Skin of body (tissue), 3 donors: ENCODE measurements at places on chromosomes 13 and 19. TPM values are rescaled to one million over a fixed set of nuclear protein-coding genes. Genes with fewer than 3 reads are reported as not detected.
A peak's percentile ranks its signal among the peaks of the same experiment; 100 is the strongest.

PVR gene
- 18.8 TPM for total RNA-seq

GRCh38 chr19:38679839-38680238, 32.4 kb downstream of the ACTN4 start:
- DNase-seq: no peak

- DNase-seq: no peak
These were observed 9.4 kb downstream of the IFNL2 start for GRCh38 chr19:39277598-39277997.

GRCh38 chr19:37353968-37354367, 16.9 kb upstream of the ZNF527 start:
- no peak for DNase-seq

- DNase-seq: peak; percentile 39
These were observed 11.6 kb upstream of the OR1M1 start for GRCh38 chr19:9075064-9075949.

GRCh38 chr13:37187105-37187504, 81.6 kb upstream of the CSNK1A1L start:
- no peak for DNase-seq

- no peak for DNase-seq
These were observed 789.8 kb upstream of the PCDH9 start for GRCh38 chr13:68019901-68020300.

DNA sequence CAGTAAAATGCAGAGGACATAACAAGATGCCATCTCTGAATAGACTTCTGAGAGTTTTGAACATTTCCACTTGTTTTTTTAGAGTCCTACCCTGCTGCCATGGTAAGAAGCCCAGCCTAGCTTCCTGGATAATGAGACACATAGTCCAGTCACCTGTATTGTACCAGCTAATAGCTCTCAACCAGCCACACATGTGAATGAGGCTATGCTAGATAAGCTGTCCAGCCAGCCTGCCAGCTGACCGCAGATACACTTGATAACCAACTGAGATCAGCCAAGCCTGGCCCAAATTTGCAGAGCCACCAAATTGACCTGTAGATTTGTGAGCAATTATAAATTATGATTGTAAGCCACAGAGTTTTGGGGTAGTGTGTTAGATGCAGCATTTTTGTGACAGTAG, 10.7 kb downstream of the RFXAP start:
- DNase-seq: no peak
